HepG2 (cell line): ENCODE measurements at places on chromosomes 3 and 15. TPM values are rescaled to one million over a fixed set of nuclear protein-coding genes. Genes with fewer than 3 reads are reported as not detected.

The CD276 gene
- total RNA-seq = 32.4 and 55.2 TPM in 2 replicates

The THBS1 gene
- total RNA-seq = 35.6 and 67.1 TPM in 2 replicates

DNA sequence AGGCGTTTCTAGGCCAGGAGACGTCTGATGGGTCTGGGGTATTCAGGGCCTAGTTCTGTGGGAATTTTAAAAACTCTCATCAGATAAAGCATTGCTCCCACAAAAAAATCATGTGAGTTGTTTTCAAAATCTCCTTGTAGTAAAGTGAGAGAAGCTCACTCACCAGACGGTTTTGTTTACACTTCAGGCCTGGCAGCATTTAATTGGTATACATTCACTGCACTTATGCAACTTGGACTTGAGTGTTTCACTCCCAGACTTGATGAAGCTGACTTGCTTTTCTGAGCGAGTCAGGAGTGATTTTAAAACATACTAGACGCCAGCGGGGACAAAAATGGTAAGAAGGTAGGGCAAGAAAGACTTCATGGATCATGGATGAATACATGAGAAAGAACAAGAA lies 75.2 kb downstream of the SLCO3A1 start:
- H3K27ac ChIP-seq = no peak overlapping the region
- no peaks in the 10 kb centered on the region for H3K4me1 ChIP-seq
- no peak for DNase-seq

- DNase-seq = peak; percentile 18
- no peaks in the 10 kb centered on the region for H3K27me3 ChIP-seq
- no peak overlapping the region for H3K4me3 ChIP-seq
- peaks cover 19% of the 10 kb centered on the region for H3K4me1 ChIP-seq
- H3K27ac ChIP-seq = no peak overlapping the region
- no peaks in the 10 kb centered on the region for H3K36me3 ChIP-seq
Measured at GRCh38 chr15:50854601-50855490, 53.6 kb upstream of the AP4E1 start.
